ENCODE measurements at places on chromosomes 2 and 18. TPM values are rescaled to one million over a fixed set of nuclear protein-coding genes. Genes with fewer than 3 reads are reported as not detected.

DNA sequence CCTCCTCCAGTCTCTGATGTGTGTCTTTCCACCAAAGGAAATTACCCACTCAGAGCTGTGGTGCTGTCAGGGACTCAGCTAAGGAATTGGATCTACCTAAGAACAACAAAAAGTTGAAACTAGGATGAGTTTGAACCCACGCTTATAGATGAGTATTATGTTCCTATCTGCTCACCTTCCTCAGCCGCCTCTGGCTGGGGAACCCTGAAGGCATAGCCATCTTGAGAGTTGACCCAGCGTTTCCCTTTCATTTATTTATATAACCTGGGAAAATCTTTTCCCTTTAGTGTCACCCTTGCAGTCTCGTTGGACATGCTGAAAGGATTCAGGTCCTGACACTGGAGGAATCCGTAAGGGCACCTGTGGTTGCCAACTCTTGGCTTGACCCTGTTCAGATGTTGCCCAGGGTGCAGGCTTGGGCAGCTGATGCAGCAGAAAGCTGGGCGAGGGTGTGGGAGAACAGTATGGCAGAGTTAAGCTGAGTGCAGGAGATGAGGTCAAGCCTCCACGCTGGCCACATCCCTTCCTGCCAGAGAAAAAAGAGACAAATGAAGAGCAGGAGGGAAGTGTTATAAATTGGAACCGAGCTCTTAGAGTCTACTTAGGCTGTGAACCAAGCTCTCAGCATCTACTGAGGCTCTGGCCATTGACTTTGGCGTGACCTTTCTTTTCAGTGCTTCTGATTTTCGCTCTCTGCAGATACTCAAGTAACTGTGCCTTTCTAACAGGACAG lies 1.9 kb downstream of the CDH20 start:
- no peak for DNase-seq

GRCh38 chr18:59911600-59911999 lies 11.8 kb downstream of the PMAIP1 start:
- DNase-seq, result no peak

- DNase-seq, result no peak
Observed at GRCh38 chr18:46369323-46369722, 265.1 kb downstream of the HAUS1 start.

DNA sequence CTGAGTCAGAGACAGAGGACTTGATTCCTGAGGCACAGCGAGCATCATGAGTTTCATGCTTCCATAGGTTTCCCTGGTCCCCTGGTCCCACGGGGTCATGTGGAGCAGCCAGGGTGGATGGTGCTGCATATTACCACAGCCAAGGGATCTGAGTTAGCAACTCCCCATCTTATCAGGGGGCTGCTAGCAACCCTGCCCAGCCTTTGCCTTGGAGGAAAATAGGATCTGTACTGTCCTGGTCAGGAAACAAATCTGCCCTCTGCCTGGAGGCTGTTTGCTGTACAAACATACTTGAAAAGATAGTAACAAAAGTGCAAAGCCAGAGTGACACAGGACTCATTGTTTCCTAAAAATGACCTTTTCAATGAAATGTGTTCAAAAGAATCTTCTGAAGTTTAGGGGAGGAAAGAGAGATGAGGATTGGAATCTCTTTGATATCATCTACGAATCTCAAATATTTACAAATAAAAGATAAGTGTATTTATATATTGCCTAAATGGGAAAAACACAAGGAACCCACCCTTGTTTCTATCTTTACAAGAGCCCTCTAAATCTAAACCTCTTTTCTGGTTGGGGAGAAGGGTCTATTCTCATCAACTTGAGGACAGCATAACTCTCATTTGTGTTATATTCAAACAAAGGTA lies 194.8 kb downstream of the CD226 start:
- no peak for DNase-seq

GRCh38 chr2:48113767-48114166 lies 207.5 kb upstream of the FBXO11 start:
- no peak for DNase-seq

GRCh38 chr2:41764131-41764530 lies 283.7 kb upstream of the PKDCC start:
- DNase-seq, result no peak

DNA sequence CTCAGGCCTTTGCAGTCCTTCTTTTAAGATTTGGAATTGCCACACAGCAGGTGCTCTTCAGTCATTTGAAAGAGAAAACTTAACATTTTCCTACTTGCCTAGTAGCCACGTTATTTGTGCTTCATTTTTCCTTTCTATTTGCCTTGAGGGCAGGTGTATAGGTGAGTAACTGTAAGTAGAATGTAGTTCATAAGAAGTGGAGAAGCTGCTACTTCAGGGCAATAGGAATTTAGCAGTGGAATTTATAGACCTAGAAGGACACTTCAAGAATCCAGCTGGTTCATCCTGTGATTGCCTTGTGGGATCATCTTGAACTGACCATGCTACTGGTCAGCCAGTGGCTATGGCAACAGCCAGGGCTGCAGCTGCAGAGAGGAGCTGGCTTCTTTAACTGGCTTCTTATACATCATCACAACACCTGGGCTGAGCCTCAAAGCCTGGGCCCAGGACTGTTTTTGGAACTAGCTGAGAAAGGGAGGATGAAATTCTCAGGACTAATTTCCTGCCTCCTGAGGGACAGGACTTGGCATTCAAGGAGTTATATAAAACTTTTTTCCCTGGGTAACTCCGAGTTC lies 5.1 kb upstream of the LANCL1 start:
- peak; percentile 5 for DNase-seq

Gene IL36G
- total RNA-seq, result not detected

Gene REEP1
- under 0.01 TPM for total RNA-seq

Gene MYCN
- total RNA-seq, result not detected

All from IMR-90 (cell line).